RPMI8226 (cell line): ENCODE measurements at places on chromosomes 2 and 18.

DNA sequence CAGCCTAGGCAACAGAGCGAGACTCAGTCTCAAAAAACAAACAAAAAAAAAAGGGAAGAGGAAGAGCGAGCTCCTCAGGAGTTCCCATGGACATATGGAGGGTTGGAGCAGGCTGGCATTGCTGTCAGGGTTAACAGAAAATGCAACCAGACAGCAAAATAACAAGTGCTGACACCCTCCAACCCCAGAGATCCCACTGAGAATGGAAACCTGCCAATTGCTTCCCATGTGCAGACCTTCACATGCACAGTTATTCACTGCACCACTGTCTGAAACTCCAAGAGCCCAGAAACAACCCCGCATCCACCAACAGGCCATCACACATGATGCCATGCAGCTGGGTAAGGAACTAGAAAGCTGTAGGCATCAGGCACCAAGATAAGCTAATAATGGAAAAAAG lies 43.5 kb downstream of the TFCP2L1 start:
- DNase-seq, result peak; percentile 21

DNA sequence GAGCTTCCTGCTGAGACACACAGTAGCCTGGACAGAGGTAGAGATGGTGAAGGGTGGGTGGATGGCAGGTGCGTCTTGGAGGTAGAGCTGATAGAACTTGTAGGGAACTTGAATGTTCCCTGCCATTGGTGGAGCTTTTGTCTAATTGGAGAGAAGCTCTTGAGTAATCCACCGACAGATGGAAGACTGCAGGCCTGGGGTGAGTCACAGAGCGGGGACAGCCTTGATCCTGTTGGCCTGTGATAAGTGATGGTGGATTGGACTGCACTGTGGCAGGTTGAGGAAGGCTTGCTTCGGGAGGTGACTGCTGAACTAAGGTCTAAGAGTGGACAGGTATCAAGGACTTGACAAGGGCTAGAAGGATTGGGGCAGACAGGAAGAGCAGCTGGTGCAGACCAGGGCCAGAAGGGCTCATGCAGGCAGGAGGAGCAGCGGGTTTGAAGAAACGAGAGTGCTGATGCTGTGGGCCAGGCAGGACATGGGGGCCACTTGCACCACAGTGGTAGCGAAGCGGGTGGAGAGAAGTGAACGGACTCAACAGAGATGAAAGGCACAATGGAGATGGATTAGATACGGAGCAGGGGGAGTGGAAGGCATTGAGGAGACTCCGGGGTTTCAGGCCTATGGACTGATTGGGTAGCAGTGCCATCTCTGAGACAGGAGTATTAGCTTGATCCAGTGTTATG lies 16.3 kb downstream of the CABLES1 start:
- DNase-seq, result no peak

DNA sequence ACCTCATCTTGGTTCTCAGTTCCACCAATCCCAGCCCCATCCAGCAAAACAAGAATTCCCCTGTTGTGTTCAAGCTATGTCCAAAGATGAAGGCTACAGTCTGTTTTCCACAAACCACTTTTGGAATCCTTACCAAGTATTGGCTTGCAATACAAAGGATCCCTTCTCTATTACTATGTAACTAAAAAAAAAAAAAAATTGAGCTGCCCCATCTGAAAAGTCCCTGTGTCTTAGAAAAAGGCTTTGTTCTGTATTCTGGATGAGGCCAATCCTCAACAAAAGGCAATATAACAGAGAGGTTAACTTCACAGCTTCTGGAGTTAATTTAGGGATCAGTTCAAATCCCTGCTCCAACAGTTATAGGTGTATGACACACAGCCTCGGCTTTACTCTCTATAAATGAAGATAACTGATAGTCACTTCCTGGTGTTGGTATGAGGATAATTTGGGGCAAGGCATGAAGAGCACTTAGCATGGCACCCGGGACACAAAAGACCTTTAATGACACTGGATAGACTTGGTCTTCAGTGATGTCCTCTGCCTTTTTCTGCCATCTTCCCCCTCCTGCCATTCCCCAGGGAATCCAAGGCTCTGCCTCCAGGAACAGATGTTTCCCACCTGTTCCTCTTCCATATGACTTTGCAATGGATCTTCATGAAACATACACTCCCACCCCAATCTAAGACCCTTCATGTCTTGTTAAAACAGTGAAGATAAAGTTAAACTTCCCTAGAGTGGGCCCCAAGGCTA lies 61.2 kb upstream of the ATL2 start:
- DNase-seq, result no peak

- no peak for DNase-seq
Measured at GRCh38 chr2:29222381-29223179, 107.4 kb downstream of the CLIP4 start.

- no peak for DNase-seq
Measured at GRCh38 chr2:120545521-120546047, 190.1 kb upstream of the GLI2 start.

- DNase-seq, result no peak
Measured at GRCh38 chr2:236866542-236867340, 218.9 kb upstream of the COPS8 start.

- no peak for DNase-seq
Measured at GRCh38 chr2:158984604-158985135, 16.2 kb downstream of the TANC1 start.

DNA sequence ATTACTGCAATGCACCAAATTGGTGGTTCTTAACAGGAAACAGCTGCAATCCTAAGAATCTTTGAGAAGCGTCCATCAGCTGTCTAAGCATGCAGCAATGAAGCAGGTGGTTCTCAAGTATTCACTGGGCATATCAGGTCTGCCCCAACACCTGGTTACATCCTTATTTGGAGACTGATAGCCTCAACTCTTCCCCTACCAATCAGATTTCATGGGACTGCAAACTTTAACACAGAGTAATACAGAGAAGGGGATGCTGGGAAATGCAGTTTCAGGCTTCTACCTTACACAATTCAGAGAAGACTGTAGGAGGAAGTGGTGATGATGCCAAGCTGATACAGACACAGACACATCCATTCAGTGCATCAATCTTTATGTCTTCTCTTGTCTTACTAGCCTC lies 240.5 kb downstream of the BCL2 start:
- peak; percentile 44 for DNase-seq

GRCh38 chr2:127128445-127128904 lies 21.5 kb upstream of the BIN1 start:
- peak; percentile 95 for DNase-seq

DNA sequence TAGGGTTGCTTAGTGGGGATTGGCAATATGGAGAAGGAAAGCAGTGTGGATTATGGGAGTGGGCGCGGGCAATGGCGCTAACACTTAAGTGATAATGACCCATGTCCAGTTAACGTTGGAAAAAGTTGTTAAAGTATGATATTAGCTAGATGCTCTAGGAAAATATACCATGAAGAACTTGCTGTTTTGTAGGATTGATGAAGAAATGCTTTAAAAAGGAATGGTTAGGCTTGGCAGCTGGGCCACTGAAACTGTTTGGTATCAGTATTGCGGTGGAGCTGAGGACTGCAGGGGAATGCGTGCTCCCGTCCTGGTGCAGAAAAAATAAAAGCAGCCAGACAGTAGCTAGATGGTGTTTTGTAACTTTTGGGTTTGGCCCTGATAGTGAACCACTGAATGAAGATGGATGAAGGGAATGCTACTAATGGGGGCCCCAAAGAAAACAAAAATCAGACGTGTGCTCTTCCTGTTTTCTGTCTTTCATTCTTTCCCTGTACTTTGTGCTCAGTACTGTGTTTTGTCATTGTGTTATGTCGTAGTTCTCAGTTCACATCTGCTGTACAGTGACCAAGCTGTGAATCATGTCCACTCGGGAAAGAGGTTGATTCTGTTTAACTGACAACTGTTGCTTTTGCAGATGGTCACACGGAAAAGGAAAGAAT lies 999 bp downstream of the INSIG2 start:
- DNase-seq, result peak; percentile 46

DNA sequence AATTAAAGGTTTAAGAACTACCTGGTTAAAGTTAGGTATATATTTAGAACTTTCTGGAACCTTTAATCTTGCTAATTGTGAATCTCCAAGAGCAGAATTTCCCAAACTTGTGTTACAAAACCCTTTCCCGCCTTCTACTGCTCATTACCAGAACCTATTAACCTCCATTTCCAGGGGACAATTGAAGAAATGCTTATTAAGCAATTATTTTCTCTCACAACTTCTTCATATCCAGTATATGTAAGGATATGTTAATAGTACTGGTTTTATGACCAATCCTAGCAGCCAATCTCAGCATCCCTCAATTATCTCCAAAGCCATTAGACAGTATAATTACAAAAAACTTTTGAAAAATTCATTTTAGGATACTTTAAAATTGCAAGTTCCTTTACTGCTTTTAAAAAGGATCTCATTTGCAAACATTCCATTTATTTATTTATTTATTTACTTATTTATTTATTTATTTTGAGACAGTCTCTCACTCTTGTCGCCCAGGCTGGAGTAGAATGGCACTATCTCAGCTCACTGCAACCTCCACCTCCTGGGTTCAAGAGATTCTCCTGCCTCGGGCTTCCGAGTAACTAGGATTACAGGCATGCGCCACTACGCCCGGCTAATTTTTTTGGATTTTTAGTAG lies 3.7 kb downstream of the GFPT1 start:
- DNase-seq, result no peak
